ENCODE measurements at places on chromosomes 4 and X.

- DNase-seq = no peak
These were observed 141.3 kb downstream of the CPEB2 start for GRCh38 chr4:15143551-15143950.

DNA sequence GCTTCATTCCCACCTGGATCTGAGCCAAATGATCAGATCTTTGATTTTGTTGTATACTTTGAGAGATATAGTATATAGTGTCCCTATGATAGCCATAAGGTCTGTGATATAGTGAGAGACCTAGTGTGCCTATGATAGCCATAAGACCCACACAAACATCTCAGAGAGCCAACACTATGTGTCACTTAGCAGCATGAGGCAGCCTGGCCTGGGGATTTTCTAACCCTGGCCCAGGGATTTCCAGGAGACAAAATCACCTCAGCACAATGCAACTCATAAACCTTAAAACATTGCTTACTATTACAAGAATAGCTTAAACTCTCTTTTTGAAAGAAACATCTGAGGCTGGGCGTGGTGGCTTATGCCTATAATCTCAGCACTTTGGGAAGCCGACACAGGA is 23.2 kb upstream of the COL25A1 start:
- DNase-seq = no peak

DNA sequence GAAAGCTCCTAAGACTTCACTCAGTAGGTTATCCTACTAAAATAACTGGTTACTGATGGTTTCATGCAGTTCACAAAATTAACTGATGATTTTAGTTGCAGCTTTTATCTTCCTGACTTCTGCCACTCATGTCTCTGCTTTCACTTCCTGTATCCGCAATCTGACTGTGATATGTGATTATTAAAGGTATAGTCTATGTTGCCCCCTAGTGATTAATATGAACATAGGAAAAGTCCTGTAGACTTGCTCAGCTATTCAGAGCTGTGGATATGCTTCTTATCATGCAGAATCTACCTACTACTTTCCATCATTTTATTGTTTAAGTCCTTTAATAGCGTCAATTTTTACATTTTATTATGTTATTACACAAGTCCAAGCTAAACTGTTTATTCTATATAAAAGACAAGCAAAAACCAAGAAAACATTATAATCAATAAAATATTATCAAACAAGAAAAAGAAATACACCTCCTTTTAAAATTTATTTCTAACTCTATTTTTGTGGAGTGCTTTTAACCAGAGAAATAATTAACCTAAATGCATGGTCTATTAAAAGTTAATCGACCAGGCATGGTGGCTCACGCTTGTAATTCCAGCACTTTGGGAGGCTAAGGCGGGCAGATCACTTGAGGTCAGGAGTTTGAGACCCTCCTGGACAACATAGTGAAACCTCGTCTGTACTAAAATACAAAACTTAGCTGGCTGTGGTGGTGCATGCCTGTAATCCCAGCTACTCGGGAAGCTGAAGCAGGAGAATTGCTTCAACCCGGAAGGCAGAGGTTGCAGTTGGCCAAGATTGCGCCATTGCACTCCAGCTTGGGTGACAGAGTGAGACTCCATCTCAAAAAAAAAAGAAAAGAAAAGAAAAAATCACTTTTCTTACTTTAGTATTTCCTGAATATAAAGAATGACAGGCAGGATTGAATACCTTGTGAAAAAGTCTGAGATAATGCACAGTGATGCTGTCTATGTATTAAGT is 40.4 kb upstream of the TLR2 start:
- no peak for DNase-seq

- DNase-seq = no peak
These were observed 39.0 kb downstream of the CCDC158 start for GRCh38 chr4:76381986-76382385.

DNA sequence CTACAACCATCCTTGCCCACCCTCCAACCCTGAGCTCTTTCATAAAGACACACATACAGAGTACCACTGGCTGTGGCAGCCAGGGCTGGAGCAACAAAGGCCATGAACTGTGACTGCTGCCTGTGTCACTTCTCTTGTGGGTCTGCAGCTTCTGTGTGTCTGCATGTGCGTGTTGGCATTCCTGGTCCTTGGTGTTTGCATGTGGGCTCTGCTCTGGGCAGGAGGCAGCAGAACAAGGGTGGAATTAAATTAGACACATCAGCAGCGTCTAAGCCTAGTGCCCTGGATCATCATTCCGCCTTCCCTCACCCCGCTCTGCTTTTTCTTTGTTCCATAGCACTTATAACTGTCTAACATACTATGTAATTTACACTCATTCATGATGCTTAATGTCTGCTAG is 157.7 kb downstream of the MGST2 start:
- no peak for DNase-seq

- no peak for DNase-seq
These were observed 92.7 kb upstream of the RPL34 start for GRCh38 chr4:108527723-108528122.

DNA sequence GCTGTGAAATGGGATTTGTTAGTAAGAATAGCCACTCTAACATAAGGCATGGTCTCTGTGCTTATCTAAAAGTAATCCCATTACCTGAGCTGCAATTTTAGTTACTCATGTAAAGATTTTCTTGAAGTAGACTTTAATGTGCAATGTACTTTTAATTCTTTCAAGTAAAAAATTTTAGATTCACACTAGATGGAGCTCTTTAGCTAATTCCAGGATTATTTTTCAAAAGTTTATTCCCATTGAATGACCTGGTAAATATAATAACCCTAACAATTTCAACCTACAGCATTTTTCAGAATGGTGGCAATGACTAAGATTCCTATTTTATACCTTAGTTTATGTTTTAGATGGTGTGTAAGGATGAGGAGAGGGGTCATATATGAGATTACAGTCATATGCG is 18.1 kb downstream of the USP38 start:
- no peak for DNase-seq

DNA sequence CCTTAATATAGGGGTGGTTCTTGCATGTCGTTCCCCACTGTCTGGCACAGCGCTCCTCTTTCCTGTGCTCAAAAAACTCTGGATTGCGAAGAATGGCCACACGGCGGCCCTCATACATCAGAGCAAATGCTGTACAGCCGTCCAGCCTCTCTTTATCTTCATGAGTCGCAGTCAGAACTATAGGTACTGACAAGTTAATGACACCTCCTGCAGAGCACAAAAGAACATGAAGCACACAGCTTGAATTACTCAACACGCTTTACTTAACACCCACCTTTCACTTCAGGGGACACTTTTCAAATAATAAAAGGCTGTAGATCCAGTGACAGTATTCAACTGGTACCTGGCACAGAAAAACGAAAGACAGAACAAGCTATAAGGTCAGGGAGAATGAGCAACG is 65.3 kb downstream of the PAPSS1 start:
- DNase-seq = no peak

GRCh38 chr4:96073461-96073860 is 233.6 kb downstream of the PDHA2 start:
- no peak for DNase-seq

GRCh38 chr4:96092151-96092705 is 252.3 kb downstream of the PDHA2 start:
- no peak for DNase-seq

GRCh38 chrX:110748256-110748806 is 47.3 kb downstream of the CHRDL1 start:
- DNase-seq = no peak

DNA sequence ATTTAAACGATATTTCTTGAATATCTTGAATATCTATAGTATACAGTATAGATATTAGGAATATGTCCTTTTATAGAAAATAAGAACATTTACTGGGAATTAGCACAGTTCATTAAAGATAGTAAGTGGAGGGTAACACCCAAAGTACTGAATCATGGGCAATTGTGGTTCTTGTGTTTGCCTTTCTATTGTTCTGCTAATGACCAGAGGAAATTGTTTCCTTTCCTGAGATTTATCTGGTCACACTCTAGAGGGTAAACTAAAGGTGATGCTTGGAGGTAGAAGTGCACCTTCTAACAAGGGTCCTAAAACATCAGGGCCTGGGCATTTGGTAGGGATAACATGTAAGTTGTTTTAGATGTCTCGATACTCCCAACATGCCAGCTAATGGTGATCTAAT is 241.3 kb upstream of the SFRP2 start:
- DNase-seq = no peak

DNA sequence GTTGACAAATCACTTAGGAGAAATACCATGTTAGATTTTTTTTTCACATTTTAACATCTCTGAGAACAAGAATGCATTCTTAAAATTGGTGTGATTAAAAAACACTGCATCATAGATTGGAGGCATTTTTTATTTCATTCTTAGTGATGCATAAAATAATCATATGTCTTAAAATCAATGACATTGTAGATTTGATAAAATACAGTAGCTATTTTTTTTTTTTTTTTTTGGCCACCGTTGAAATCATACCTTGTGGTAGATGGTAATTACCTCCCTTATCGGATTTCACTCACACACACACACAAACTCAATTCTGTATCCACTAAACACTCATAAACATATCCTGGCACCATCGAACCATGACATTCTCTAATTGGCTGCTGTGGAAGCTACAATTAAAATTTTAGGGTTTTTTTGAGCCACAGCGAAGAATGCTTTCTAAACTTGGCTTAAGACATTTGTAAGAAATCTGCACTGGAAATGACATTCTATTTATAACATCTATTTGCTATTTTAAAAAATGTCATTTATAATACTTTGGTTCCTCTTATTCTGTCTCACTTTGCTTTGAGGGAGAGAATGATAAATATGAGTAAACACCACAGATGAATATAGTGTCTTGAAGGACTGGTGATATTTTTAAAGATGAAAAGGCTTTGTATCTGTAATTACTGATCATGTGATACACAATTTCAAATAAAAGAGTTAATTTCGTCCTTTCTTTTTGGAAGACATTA is 60.1 kb downstream of the CCSER1 start:
- no peak for DNase-seq

DNA sequence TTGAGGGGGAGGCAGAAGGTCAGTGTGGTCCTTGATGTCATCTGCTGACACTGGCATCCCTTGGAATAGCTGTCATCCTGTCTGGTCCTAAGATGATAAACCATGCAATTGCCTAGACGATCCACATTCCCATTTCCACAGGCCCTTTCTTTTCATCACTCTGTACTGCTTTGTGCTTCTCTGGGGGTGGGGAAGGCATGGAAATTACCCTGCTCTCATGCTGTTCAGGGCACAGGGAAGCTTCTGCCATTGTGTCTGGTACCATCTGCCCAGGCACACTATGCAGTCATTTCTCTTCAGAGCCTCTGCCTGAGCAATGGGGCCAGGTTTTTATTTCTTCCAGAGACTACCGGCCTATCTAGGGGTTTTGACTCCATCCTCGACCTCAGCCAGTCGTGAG is 49.7 kb upstream of the ELOVL6 start:
- no peak for DNase-seq

GRCh38 chr4:33989820-33990443 is 2254.4 kb downstream of the ARAP2 start:
- DNase-seq = no peak

DNA sequence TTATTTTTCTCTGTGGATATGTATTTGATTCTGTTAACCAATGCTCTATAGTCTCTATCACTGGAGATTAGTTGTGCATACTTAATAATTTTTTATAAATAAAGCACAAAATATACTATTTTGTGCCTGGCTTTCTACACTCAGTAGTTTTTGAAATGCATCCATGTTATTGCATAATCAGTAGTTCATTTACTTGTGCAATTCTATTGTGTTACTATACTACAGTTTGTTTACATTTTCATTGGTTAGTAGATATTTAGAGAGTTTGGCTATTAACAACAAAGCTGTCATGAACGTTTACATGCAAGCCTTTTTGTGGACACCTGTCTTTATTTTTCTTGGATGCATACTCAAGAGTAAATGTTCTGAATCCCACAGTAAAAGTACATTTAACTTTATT is 265.0 kb upstream of the FAT4 start:
- DNase-seq = no peak

GRCh38 chr4:184402740-184403383 is 71.5 kb downstream of the IRF2 start:
- no peak for DNase-seq

- no peak for DNase-seq
These were observed 191.8 kb upstream of the PSAPL1 start for GRCh38 chr4:7626531-7626930.

DNA sequence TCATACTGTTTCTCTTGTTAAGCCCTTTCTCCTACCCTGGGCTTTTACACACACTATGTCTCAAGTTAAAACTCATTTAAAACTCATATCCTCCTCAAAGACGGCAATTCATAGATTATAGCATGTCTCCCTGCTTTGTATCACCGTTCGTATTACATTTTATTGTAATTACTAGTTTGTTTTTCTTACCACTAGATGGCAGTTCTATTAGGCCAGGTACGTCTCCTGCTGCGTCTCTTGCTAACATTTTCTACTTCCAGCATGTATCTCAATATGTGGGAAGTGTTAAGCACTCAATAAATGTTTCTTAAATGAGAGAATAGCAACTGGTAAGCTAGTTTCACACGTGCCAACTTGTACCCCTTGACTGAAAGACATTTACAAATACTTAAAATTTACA is 450.3 kb upstream of the PCDH7 start:
- no peak for DNase-seq

DNA sequence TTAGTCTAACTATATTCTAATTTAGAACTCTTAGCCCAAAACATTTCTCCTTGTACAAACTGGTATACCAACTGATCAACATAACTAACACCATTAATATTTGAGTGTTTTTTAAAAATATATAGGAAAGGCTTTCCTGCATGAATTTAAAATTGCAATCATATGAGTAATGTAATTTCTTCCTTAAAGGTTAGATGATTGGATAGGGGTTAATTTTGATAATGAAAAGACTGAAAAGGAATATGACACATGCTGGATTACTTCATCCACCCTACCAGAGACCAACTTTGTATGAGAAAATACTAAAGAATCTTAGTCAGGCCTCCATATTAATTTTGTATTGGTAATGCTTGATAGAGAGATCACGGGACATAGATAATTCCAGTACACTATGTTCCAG is 25.1 kb upstream of the PLS3 start:
- DNase-seq = no peak

GRCh38 chr4:2685541-2685940 is 70.6 kb downstream of the TNIP2 start:
- no peak for DNase-seq

GRCh38 chrX:138877746-138878145 is 166.2 kb upstream of the FGF13 start:
- no peak for DNase-seq
